ENCODE measurements at places on chromosomes 1 and 21.

DNA sequence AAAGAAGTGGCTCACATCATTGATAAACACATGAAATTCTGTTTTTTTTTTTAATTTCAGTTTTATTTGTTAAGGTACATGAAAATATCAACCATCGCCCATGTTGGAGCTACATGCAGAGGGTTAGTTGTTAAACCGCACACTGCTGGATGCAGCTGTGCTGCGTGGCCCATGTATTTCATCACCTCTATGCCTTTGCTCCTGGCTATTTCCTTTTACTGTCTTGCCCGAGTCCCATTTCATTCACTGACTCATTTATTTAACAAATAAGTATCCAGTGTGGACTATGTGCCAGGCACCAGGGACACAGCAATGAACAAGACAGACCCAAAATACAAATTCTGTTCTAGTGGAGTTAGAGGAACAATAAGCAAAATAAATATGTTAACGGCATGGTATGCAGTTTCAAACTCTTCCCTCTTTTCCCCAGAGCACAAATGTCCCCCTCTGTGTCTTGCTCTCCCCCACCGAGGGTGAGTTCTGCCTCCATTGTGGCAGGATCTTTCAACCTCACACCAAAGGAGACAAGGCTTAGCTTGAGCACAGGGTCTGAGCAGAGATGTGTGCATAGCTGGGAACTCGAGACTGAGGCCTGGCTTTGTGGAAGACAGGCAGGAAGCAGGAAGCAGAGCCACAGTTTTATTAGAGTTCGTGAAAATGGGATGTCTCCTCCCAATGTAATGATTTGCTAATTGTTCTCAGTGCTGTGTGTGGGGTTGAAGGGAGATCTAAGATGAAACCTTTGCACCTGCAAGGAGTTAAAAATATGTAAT, 44.6 kb downstream of the MAN1C1 start:
- DNase-seq = peak; percentile 44

- DNase-seq = no peak
These were observed 85.5 kb upstream of the ATP1A1 start for GRCh38 chr1:116287341-116288200.

- no peak for DNase-seq
These were observed 13.7 kb downstream of the SLC45A3 start for GRCh38 chr1:205666372-205667166.

- no peak for DNase-seq
These were observed 47.0 kb downstream of the CD46 start for GRCh38 chr1:207798847-207799246.

DNA sequence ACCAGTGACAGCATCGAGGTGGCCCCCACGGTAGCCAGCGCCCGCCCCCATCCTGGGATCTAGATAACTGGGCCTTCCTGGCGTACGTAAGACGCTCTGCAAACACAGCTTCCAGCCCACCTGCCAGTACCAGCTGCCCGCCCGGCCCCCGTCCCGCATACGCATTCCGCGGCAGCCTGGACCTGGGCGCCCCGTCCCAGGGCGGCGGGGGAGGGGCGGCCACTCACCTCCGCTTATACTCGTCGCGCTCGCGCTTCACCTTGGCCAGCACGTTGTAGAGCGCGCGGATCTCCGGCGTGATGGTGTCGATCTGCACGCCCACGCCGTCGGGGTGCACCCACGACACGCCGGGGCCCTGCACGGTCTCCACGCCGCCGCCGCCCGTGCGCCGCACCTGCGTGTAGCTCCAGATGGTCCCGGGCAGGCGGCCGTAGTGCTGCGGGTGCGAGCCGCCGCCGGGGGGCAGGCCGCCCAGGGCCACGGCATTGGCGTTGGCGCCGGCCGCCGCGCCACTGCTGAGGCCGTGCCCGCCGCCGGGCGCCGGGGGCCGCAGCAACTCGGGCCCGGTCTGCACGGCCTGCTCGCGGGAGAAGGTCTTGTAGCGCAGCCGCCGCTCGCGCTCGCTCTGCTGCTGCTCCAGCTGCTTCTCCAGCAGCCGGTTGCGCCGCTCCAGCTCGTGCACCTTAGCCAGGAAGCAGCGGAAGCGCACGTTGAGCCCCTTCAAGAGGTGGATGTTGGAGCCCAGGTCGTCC, 859 bp downstream of the IFFO2 start:
- peak; percentile 80 for DNase-seq

GRCh38 chr1:205571747-205572146, 60.1 kb downstream of the ELK4 start:
- peak; percentile 33 for DNase-seq

DNA sequence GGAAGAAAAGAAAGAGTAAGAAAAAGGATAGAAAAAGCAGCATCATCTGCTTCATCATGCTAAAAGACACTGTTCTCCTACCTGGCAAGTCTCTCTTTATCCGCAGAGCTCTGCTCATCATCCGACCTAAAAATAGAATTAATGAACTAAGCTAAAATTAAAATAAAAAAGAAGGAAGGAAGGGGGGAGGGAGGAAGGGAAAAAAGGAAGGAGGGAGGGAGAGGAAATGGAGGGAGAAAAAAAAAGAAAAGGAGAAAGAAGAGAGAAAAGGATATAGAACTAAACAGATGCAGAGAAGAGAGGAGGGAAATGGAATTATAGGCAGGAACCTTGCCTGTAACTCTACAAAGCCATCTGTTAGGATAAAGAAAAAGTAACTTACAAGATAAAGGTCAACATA, 34.1 kb downstream of the ARNT start:
- DNase-seq = no peak

DNA sequence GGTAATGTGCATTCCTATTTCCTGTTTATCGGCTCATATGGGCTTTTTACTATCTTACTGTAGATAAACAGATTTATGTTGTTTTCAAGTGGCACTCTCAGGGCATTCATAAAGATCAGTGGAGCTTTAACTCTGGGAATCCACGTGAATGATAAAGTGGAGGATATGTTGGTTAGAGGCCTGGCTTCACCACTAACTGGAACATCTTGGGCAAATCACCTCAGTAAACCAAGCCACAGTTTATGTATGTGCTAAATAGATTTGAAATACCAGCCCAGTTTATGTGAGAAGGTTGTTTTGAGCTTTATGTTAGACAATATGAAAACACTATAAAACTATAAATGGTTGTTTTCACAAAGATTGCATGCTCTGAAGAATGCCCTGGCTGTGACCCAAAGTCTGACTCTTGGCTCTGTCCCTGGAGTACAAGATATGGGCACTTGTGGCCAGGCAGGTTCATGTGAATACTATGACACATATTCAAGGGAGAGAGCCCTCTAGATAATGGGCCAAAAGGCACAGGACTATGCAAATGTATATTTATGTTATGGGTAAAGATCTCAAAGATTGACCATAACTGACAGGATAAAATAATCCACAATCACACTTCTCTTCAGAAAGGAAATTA, 36.7 kb downstream of the FAM163A start:
- no peak for DNase-seq

GRCh38 chr21:44792702-44793591, 8.7 kb downstream of the UBE2G2 start:
- peak; percentile 68 for DNase-seq

DNA sequence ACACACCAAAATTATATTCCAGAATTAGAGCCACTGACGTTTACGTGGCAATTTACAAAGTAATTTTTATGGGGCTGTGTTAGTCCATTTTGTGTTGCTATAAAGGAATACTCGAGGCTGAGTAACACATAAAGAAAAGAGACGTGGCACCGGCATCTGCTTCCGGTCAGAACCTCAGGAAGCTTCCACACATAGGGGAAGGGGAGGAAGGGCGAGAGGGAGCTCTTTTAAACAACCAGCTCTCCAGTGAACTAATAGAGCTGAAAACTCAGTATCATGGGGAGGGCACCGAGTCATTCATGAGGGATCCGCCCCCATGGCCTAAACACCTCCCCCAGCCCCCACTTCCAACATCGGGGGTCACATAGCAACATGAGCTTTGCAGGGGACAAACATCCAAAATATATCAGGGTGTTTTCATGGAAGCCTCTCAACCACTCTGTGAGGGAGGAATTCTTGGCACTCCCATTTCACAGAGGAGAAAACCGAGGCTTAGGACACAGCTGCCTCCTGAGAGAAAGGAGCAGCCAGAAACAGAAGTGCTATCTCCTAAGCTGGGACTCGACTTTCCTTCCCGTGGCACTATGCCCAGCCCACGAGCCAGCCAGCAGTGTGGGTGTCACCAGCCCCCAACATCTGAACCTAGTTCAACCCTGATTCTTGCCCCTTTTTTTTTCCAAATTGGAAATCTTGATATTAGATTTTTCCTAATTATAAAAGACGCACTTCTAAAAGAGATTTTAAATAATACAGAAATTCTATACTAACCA, 29.2 kb downstream of the MIS18A start:
- no peak for DNase-seq

DNA sequence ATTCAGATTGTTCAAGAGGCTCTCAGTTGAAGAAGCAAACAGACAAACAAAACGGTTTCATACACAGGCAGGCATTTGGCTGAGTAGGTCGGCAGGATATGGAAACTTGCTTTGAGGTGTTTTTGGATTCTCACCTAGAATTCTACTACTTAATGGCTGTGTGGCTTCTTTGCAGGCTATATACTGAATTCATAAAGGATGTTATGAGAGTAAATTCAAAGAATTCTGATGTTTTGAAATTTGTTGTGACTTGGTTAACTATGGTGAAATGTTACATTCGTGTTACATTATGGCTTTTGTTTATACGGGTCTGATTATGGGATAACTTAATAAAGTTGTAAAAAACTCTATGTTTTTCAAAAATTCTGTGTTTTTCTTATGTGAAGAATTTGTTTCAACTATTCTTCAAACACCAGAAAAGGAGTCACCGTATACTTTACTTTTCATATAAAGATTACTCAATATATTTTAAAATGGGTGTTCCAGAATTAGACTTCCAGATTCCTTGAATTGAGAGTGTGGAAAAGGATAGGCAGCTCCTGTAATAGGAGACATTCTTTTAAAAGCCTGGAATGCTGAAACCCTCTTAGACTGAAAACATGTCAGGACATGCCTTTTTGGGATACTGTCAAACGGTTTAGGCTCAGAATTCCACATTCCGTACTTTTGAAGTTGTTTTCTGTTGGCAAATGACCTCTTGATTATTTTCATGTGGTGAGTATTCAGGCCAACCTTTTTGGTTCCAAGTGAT, 8.2 kb upstream of the IRF2BP2 start:
- no peak for DNase-seq

DNA sequence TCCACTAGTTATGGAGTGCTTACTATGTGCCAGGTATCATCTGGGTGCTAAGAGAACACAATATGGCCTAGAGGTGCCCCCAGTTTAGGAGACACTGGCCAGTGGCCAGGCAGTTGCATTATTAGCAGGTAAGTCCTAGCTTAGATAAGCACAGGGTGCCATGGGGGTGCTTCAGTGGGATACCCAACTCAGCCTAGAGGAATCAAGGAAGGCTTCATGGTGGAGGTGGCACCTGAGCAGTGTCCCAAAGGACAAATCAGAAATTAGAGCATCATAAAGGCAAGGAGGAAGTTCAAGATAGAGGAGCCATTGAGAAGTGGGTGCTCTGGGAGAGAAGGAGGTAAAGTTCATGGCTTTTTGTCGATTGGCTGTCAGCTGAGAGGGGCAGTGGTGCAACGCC, 31.9 kb upstream of the PKP1 start:
- DNase-seq = no peak

GRCh38 chr1:232368821-232369321, 261.1 kb downstream of the SIPA1L2 start:
- DNase-seq = no peak

DNA sequence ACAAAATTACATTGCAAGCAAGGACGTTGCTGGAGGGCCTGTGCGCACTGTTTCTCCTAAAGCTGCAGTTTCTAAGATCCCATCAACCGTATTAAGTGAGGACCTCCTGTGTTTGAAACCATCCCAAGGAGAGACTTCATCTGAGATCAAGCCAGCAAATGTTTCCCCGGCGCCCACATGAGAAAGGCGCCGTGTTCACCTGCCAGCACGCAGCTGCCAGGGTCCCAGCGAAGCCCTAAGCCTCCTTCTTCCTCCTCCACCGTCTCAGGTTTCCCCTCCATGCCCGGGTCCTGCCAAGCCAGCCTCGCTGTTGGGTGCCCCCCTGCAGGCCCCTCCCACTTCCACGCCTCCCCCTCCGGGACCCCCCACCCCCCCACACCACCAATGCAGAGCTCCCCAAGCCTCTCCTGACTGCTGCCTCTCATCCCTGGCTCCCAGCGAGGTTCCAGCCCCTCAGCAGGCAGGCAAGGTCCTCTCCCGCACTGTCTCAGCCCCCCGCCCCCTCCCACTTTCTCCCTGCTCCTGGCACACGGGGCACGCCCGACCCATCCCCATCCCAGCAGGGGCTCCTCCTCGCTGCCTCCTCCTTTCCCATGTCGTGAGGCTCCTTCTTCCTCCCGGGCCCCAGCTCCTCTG, 8.6 kb upstream of the TFF1 start:
- no peak for DNase-seq

DNA sequence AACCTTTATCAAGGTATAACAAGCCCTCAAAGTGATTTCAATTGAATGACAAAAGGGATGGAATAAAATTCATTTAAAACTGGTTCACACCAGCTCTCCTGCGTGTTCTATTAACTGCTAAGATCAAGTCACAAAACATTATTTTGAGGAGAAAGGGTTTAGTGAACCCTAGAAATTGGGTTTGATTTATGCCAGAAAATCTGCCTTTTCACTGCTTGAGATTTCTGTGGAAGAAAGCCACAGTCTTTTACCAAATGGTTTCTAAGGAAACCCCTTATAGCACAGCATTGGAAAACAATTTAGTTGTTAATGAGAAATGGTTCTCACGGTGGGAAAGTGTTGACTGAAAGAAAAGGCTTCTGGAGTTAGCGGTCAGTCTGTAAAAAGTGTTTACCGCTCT, 43.6 kb upstream of the DPH5 start:
- no peak for DNase-seq

DNA sequence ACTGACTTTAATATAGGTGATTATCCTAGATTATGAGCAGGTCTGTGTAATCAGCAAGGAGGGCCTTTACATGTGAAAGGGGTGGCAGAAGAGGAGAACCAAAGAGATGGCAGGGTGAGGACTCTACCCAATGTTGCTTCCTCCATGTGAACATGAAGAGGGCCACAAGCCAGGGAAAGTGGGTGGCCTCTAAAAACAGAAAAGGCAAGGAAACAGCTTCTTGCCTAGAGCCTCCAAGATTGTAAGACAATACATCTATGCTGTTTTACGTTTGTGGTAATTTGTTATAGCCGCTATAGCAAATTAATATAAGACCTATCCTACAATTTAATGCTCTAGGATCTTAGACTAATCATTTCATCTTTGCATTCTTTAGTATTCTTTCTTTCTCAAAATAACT, 85.5 kb downstream of the PLPP3 start:
- no peak for DNase-seq

DNA sequence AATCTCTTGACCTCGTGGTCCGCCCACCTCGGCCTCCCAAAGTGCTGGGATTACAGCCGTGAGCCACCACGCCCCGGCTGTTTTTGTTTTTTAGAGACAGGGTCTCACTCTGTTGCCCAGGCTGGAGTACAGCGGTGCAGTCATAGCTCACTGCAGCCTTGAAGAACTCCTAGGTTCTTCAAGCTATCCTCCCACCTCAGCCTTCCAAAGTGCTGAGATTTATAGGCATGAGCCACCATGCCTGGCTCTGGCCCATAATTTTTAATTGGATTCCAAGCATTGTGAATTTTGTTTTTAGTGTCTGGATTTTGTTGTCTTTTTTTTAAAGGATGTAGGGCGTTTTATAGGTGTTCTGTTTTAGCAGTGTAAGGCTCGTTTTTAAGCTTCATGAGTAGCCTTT, 28.6 kb upstream of the TXLNA start:
- no peak for DNase-seq

- DNase-seq = no peak
These were observed 57.2 kb downstream of the CD46 start for GRCh38 chr1:207808911-207809555.

GRCh38 chr1:247914941-247915662, 5.0 kb upstream of the OR2T8 start:
- DNase-seq = no peak

GRCh38 chr1:224592636-224593582, 23.2 kb upstream of the CNIH3 start:
- DNase-seq = no peak

Measured in activated CD8-positive, alpha-beta memory T cell treated with anti-CD3 and anti-CD28 coated beads, Interleukin-2, amount 50 U/mL, for 48 hours (primary cell).